Activated CD4-positive, alpha-beta T cell treated with anti-CD3 and anti-CD28 coated beads, Interleukin-2, amount 10 ng/mL, durations not matched to agents 7 days and 5 days (primary cell): ENCODE measurements at places on chromosomes 16 and 17. TPM values are rescaled to one million over a fixed set of nuclear protein-coding genes. Genes with fewer than 3 reads are reported as not detected.

- H3K27ac ChIP-seq = no peak overlapping the region
- no peaks in the 10 kb centered on the region for H3K27me3 ChIP-seq
Observed at GRCh38 chr17:10067446-10068143, 130.8 kb downstream of the GAS7 start.

GRCh38 chr16:31474173-31474714 lies 2.3 kb downstream of the TGFB1I1 start:
- peaks cover 25% of the 10 kb centered on the region for H3K4me1 ChIP-seq
- peaks cover 45% of the 10 kb centered on the region for H3K27me3 ChIP-seq
- H3K4me3 ChIP-seq = no peak overlapping the region
- H3K36me3 ChIP-seq = no peaks in the 10 kb centered on the region
- no peak overlapping the region for H3K27ac ChIP-seq
- no peak for DNase-seq

DNA sequence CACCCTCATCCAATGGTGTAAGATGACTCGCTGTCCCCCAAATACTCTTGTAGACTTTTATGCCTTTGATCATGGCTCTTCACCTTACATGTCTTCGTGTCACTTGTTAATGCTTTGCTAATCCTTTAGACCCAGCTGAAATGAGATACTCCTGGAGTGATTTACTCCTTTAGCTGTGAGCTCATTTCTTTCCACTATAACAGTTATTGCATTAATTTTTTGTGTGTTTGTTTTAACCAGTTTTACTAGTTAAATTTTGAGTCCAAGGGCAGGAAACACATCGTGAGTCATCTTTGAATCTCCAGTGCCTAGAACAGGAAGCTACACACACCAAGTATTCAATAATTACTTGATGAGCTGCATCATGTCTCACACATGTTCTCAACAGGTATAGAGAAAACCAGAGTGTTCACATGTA lies 6.5 kb upstream of the CTCF start:
- peak; percentile 30 for DNase-seq
- peaks cover 57% of the 10 kb centered on the region for H3K4me1 ChIP-seq
- H3K4me3 ChIP-seq = peak overlapping the region; percentile 62
- no peaks in the 10 kb centered on the region for H3K27me3 ChIP-seq
- H3K36me3 ChIP-seq = peaks cover 21% of the 10 kb centered on the region

DNA sequence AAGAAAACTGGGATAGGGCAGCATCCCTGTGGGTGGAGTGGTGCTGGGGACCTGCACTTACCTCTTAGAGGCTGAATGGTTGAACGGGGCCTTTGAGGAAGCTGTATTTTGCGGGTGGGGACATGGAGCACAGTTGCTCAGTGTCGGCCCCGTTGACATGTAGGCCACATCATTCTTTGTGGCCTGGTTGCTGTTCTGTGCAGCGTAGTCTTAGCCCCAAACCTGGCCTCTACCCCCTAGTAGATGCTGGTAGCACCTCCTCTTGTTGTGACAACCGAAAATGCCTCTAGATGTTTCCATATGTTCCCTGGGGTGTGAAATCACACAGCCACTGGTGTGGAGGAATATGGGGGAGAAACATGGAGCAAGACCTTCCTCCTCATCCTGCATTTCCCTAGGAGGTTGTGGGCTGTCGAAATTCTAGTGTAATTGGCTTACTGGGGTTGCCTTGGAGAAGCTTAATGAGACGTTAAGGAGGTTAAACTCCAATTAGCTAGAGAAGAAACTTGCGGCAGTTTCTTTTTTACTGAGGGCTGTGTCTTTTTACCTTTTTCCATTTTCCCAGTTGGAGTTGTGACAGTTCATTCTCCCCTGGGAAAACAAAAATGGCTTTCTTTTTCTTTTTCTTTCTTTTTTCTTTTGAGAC lies 9.4 kb downstream of the ABCC1 start:
- H3K27me3 ChIP-seq = no peaks in the 10 kb centered on the region
- no peak overlapping the region for H3K4me3 ChIP-seq
- peak overlapping the region; percentile 70 for H3K27ac ChIP-seq

DNA sequence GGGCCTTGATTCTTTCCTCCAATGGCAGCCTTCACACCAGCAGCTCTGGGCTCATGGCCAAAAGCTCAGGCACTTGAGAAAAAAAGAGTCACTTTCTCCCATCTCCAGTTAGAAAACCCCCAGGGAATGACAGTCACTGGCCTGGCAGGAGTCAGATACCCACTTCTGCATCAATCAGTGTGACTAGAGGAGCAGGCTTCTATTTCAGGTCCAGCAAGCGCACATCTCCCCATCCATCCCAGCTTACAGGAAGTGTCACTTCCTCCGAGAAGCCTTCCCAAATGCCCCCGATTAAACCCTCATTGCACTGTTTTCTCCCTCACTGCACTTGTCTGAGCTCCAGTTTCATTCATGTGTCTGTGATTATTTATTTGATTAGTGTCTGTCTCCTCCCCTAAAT lies 30.4 kb upstream of the CCL1 start:
- no peak overlapping the region for H3K4me3 ChIP-seq
- no peaks in the 10 kb centered on the region for H3K36me3 ChIP-seq
- peaks cover 27% of the 10 kb centered on the region for H3K4me1 ChIP-seq
- no peak overlapping the region for H3K27ac ChIP-seq
- no peak for DNase-seq

DNA sequence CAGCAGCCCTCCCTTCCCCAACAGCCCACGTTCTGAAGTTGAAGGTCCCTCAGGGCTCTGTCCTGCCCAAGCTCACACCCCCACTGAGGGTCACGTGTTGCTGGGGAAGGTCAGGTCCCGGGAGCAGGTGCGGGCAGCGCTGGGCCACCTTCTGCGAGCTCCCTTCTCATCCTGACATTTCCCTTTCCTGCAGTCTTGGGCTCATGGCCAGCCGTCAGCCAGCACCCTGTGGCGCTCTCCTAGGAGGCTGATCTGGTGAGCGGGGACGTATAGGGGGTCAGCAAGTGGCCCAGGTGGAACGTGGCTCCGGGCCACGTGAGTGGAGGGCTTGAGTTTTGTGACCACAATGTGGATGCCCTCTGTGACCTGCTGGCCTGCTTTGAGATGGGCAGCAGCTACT lies 73.4 kb downstream of the RAP1GAP2 start:
- no peaks in the 10 kb centered on the region for H3K4me1 ChIP-seq
- no peaks in the 10 kb centered on the region for H3K27me3 ChIP-seq
- no peak overlapping the region for H3K27ac ChIP-seq
- H3K4me3 ChIP-seq = no peak overlapping the region
- H3K36me3 ChIP-seq = no peaks in the 10 kb centered on the region

- no peak overlapping the region for H3K4me3 ChIP-seq
- H3K4me1 ChIP-seq = peaks cover 46% of the 10 kb centered on the region
- H3K36me3 ChIP-seq = peaks cover 5% of the 10 kb centered on the region
- no peak for DNase-seq
- no peak overlapping the region for H3K27ac ChIP-seq
Observed at GRCh38 chr16:87368029-87368770, 15.4 kb downstream of the FBXO31 start.

DNA sequence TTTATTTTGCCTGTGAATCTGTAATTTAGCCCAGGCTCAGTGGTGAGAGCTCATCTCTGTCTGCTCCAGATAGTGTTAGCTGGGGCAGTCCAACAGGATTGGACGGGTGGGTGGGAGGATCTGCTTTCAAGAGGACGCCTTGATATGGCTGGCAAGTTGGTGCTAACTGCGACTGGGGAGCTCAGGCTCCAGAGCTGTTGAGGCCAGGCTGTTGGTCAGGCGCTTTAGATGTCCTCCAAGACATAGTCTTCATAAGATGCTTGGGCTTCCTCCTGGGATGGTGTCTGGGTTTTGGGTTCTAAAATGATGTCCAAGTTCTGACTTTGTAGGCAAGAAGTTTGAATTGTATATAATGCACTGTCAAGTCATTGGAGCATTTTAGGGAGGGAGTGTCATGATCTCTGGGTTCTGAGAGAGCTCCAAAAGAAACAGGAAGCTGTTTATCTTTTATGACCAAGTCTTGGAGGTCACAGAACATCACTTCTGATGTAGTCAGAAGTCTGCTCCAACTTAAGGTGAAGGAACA lies 12.8 kb upstream of the PCTP start:
- H3K27me3 ChIP-seq = peaks cover 19% of the 10 kb centered on the region
- H3K27ac ChIP-seq = no peak overlapping the region
- peaks cover 13% of the 10 kb centered on the region for H3K4me1 ChIP-seq
- DNase-seq = no peak

GRCh38 chr17:30336369-30337171 lies 2.7 kb upstream of the TMIGD1 start:
- H3K27me3 ChIP-seq = no peaks in the 10 kb centered on the region
- DNase-seq = peak; percentile 78
- peaks cover 39% of the 10 kb centered on the region for H3K4me1 ChIP-seq
- no peak overlapping the region for H3K4me3 ChIP-seq

DNA sequence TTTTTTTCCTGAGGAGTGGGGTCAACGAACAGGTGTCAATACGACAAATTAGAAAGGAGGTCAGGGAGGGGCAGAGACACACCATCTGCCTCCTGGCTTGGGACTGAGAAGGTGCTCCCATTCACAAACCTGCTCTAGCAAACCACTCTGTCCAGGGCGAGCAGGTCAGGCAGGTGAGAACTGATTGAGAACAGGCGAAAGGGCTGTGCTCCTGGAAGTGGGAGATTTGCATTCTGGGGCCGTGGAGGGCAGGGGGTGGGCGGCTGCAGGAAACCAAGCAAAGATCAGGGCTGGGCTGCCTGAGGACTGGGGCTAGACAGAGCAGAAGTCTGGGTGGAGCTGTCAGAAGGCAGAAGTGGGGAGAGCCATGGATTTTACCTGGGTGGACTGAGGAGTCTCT lies 98.9 kb upstream of the NLRP1 start:
- H3K4me1 ChIP-seq = no peaks in the 10 kb centered on the region
- no peak overlapping the region for H3K4me3 ChIP-seq
- no peaks in the 10 kb centered on the region for H3K36me3 ChIP-seq
- no peak for DNase-seq
- no peak overlapping the region for H3K27ac ChIP-seq
- peaks cover 3% of the 10 kb centered on the region for H3K27me3 ChIP-seq

- H3K27me3 ChIP-seq = peaks cover 5% of the 10 kb centered on the region
- DNase-seq = peak; percentile 2
- no peak overlapping the region for H3K27ac ChIP-seq
- H3K4me1 ChIP-seq = peaks cover 16% of the 10 kb centered on the region
Observed at GRCh38 chr16:27304102-27304501, 9.7 kb upstream of the IL4R start.

TMC6 gene
- total RNA-seq = 414 TPM

ALOX12B gene
- 0.27 TPM for total RNA-seq

SLC5A11 gene
- total RNA-seq = not detected
